ENCODE measurements at places on chromosomes 13 and 19. TPM values are rescaled to one million over a fixed set of nuclear protein-coding genes. Genes with fewer than 3 reads are reported as not detected.
A peak's percentile ranks its signal among the peaks of the same experiment; 100 is the strongest.

DNA sequence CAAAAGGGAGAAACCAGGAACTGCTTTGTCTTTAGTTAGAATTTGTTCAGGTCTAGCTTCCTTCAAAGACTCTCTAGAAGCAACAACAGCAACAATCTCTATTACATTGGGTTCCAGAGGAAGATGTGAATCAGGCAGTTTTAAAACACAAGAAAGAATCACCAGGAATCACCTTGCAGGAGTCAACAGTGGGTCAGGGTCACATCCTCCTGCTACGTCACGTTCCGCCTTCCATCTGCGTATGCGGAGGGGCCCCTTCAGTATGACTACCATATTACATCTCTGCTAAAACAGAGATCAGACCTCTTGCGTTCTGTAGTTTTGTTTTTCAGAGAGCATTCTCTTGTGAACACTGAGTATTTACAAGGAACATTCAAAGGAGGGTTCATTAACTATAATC lies 147.8 kb upstream of the STARD13 start:
- DNase-seq, result no peak

GRCh38 chr13:21015284-21015683 lies 46.1 kb downstream of the LATS2 start:
- DNase-seq, result no peak

GRCh38 chr19:48419158-48419920 lies 25.9 kb downstream of the GRIN2D start:
- no peak for DNase-seq

MEIOSIN gene
- polyA plus RNA-seq, result not detected

DNA sequence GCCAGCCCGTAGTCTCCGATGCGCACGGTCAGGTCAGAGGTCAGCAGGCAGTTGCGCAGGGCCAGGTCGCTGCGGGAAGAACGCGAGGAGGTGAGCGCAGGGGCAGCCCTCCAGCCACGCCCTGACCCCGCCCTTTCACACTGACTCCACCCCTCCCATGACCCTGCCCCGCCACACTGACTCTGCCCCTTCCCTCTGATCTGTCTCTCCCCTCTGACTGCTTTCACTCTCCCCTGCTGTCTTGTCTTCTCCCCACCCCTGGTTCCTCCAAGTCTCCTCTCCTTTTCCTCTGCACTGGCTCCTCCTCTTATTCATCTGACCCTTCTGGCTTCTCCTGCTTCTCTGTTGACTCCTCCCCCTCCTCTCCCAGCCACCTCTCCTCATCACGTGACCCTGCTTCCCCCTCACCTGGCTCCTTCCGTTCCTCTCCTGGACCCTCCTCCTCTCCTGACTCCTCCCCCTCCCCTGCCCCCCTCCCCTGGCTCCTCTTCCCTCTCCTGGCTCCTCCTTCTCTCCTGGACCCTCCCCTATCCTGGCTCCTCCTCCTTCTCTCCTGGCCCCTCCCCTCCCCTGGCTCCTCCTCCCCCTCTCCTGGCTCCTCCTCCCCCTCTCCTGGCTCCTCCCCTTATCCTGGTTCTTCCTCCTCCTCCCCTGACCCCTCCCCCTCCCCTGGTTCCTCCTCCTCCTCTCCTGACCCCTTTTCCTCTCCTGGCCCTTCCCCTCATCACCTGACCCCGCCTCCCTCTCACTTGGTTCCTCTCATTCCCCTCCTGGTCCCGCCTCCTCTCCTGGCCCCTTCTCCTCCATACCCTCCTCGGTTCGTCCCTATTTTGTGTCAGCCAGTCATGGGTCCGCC lies 9.9 kb downstream of the LMTK3 start:
- peak; percentile 89 for DNase-seq

GRCh38 chr19:2636141-2636896 lies 66.2 kb downstream of the GNG7 start:
- no peak for DNase-seq

- no peak for DNase-seq
These were observed 11.5 kb upstream of the CCDC97 start for GRCh38 chr19:41298348-41298964.

DNA sequence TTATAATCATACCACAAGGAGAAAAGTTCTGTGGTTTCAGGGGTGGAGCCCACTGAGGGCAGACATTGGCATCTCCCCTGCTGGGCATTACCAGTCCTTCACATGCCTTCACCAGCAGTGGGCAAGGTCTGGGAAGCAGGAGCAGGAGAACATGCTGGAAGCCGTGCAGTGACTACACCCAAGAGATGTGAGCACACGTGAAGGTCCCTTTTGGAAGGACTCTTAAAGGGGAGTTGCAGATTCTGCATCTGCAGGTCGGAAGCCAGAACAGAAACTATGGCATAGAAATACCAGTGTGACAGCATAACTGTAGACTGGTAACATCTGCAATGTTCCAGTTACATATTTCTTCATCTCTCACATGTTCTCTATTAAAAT lies 26.9 kb upstream of the KL start:
- DNase-seq, result no peak

LCP1 gene
- 26.7 TPM for polyA plus RNA-seq

DNA sequence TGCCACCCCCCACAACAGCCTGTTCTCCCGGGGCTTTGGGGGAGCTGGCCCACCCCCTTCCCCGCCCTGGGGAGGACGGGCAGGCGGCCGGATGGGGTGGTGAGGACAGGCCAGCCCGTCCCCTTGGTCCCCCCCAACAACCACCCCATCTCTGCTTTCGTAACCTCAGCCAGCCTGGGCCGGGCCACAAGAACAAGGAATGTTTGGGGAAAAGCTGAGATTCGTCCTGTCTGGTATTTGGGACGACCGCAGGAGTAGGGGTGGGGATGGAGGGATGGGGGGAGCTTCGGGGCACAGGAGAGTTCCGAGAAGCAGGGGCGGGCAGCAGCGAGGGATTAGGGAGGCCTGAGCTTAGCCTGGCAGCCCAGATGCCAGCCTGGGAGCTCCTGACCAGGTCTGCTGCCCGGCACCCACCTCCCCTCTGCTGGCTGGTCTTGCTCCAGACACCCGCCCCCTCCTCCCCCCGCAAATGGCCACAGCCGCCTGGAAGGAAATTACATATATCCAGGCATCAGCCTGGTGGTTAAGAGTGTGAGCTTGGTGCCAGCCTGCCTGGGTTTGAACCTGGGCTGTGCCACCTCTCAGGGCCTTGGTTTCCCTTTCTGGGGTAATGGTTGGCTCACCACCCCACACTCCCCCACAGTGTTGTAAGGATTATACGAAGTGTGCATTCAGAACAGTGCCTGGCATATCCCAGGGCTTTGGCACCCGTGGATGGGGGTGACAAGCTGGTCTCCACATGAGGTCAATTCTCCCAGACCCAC lies at the start of gene PODNL1:
Gene PODNL1, minus strand, starts transcription at position 117 of the 764 bp plus-strand sequence. CDS start 236 bp downstream, outside the sequence.
- DNase-seq, result no peak

FOXO1 gene
- polyA plus RNA-seq, result 23.7 TPM

GDF15 gene
- polyA plus RNA-seq, result 58.2 TPM

FFAR3 gene
- polyA plus RNA-seq, result 0.68 TPM

DNA sequence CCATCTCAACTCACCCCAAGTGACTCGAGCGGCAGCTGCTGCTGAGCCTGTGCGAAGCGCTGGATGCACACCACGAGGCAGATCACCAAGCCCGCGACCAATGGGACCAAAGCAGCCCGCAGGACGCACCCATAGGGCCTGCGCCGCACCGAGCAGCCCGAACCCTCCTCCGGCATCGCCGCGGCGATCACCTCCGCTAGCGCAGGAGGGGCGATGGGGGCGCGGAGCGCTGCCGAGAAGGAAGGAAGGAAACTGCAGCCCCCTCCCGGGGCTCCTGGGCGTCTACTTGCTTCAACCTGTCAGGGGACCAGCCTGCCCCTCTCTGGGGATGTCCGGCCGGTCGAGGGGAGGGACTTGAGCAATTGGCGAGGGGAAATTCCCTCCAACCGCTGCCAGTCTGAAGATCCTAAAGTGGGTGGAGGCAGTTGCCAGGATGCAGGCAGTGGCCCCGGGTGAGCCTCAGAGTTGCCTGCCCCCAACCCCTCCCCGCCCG lies at the start of gene CD70:
Gene CD70, minus strand, starts transcription at position 324 of the 493 bp plus-strand sequence. Its CDS starts 148 bp downstream, at position 176.
- no peak for DNase-seq

GRCh38 chr13:44972956-44973581 lies 16.2 kb downstream of the NUFIP1 start:
- DNase-seq, result no peak

DNA sequence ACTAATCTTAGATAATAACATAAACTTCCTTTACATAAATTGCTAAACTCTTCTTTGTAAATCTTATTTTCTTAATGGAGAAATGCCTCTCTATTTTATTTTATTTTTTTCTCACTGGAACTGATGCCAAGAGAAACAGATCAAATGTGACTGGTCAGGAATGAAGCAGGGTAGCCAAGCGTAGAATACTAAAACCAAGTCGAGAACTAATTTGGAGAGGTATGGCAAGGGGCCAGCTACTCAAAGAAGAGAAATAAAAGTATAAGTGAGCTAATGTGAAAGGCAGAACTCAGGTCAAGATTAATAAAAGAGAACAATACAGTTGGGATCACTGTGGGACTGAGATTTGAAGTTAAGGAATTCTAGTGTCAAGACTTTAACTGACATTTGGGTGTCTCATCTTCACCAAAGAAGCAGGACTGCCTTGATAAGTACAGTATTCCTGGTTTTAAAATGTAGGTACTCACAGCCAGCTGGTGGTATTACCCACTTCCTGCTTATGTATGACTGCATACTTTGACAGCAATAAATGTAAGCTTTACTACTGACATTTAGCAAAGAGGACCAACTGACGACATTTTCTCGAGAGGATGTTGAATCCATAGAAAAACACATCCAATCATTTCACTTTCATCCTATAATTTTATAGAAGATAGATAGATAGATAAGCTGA lies 1192.2 kb downstream of the EFNB2 start:
- no peak for DNase-seq

- DNase-seq, result peak; percentile 20
These were observed 24.2 kb upstream of the C1QTNF9B start for GRCh38 chr13:23921451-23921888.

- no peak for DNase-seq
These were observed 586.6 kb downstream of the SLITRK1 start for GRCh38 chr13:83295686-83296085.

DNA sequence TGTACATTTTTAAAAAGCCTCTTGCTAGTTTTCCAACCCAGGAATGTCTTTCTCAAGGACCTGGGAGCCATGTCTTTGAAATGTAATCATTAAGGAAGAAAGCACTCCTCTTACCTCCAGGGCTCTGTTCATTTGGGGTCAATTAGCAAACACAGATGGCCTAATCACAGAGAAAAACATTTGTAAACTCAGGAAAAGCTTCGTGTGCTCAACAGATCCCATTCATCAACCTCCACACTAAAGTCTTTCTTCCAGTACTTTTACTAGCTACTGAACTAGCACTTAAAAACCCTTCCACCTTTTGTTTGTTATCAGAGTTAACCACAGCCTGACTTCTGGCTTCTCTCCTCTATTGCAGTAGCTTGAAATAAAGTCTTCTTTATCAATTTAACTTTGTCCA lies 441.4 kb downstream of the PCDH20 start:
- DNase-seq, result no peak

DNA sequence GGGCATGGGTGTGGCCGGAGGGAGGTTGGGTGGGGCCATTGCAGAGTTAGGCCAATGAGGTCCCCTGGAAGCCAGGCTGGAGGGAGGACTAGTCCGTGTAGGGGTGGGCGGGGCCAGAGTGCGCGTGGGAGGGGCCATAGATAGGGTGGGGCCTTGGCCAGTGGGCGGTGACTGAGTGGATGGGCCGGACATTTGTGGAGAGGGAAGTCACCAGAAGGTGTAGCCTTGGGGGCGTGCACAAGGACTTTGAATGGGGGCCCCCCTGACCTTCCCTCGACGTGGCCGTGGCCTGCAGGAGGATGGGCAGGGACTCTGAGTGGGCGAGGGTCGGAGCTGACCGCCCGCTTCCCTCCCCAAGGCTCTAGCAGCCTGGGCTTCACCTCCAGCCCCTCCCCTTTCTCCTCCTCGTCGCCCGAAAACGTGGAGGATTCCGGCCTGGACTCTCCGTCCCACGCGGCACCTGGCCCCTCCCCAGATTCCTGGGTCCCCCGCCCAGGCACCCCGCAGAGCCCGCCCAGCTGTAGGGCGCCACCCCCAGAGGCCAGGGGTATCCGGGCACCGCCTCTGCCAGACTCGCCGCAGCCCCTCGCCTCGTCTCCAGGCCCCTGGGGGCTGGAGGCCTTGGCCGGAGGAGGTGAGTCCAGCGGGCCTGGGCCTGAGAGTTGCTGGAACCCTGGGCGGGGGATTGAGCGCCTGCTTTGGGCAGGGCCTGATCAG lies 16.5 kb upstream of the B3GNT3 start:
- no peak for DNase-seq

PROZ gene
- polyA plus RNA-seq, result not detected

DNA sequence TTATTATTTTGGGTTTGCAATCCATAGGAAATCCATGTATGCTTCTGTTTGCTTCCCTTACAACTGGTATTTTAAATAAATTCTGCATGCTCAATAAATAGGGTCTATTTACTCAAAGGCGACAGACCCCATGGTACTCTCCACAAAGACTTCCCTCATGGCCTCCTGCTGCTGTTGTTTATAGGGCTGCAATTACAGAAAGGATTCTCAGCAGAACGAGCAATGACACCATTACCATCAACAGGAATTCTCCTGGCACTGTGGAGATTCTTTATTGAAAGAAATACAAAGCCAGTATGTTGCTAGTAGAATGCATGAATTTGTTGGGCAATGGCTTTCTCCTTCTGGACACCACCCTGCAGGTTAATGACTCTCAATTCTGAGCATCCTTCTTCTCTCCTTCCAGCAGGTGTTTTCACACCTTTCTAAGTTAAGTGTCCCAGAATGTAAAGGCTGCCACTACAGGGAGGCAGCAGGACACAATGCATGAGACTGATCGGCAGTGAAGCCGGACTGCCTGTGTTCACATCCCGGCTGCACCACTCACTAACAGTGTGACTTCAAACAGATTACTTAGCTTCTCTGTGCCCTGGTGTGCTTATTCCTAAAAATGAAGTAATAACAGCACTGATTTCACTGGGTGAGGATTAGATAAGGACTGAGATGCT lies 360.2 kb downstream of the DNAJC15 start:
- DNase-seq, result no peak

DNA sequence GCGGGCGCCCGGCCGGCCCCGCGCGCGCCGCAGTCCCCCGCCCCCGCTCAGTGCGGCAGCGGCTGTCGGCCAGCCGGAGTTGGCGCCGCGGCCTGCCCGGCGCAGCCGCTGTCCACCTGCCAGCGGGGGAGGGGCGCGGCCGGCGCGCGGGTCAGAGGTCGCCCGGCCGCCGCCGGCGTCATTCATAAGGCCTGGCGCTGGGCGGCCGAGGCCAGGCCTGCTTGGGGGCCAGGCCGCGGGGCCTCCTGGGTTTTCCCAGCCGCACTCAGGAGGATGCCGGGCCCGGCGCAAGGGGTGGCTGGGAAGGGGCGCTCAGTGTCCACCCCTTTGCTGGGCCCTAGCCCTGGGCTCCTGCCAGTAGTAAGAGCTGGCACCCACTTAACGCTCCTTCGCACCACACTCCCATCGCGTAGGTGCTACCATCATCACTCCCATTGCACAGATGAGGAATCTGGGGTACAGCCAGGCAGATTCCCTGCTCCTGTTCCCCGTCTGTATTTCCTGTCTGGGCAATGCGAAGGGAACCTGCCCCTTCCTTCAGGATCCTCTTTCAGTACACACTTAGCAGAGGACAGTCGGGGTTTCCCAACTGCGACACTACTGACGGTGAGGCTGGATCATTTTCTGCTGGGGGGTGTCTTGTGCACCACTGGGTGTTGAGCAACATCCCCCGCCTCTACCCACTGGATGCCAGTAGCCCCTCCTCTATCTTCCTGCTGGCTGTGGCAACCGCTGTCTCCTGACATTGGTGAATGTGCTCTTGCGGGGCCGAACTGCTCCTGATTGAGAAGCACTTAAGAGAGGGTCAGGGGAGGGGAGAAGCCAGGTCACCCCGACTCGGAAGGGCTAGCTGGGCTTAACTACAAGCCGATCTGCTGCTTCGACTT lies 846 bp upstream of the PRKACA start:
- no peak for DNase-seq

GRCh38 chr19:1473085-1473851 lies 5.7 kb downstream of the C19orf25 start:
- no peak for DNase-seq

HRC gene
- polyA plus RNA-seq, result 3.8 TPM

All from urinary bladder (tissue), 4 donors.